ENCODE measurements at places on chromosomes 3 and 15. TPM values are rescaled to one million over a fixed set of nuclear protein-coding genes. Genes with fewer than 3 reads are reported as not detected.

DNA sequence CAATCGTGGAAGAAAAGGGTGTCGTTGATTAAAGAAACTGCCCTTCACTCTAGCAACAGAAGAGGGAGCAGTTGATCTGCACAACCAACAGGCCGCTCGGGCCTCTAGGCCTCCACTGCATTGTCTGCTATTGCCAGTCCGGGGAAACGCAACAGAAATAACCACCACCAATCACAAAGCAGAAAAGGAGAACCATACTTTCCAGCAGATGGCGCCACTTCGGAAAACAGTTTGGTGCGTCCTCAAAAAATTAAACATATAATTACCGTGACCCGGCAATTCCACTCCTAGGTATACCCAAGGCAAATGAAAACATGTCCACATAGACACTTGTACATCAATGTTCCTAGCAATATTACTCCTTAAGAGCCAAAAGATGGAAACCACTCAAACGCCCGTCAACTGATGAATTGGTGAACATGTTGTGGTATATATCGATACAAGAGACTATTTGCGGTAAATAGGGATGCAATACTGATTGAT, 154.1 kb downstream of the TJP1 start:
- DNase-seq, result peak; percentile 62

DNA sequence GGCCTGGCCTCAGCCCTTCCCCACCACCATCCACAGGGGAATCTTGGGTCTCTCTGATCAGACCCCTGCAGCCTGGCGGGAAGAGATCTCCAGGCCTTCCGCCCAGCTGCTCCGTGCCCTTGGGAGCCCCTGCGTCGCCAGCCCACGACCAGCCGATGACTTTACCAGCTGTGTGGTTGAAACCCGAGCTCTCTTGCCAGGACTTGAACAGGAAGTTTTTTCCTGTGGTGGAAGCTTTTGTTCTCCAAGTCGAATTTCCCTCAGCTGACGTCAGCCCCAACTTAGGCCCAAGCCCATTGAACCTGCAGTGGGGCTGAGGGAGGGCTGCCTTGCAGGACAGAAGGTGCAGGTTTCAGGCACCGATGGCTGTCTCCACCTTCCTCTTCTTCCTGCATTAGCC, 51.7 kb upstream of the SMAD3 start:
- peak; percentile 74 for DNase-seq

- no peak for DNase-seq
Measured at GRCh38 chr15:25668901-25669300, 194.2 kb downstream of the ATP10A start.

GRCh38 chr15:36053746-36054145, 507.8 kb upstream of the DPH6 start:
- no peak for DNase-seq

GRCh38 chr15:29962407-29962806, 120.3 kb upstream of the GOLGA8J start:
- no peak for DNase-seq

DNA sequence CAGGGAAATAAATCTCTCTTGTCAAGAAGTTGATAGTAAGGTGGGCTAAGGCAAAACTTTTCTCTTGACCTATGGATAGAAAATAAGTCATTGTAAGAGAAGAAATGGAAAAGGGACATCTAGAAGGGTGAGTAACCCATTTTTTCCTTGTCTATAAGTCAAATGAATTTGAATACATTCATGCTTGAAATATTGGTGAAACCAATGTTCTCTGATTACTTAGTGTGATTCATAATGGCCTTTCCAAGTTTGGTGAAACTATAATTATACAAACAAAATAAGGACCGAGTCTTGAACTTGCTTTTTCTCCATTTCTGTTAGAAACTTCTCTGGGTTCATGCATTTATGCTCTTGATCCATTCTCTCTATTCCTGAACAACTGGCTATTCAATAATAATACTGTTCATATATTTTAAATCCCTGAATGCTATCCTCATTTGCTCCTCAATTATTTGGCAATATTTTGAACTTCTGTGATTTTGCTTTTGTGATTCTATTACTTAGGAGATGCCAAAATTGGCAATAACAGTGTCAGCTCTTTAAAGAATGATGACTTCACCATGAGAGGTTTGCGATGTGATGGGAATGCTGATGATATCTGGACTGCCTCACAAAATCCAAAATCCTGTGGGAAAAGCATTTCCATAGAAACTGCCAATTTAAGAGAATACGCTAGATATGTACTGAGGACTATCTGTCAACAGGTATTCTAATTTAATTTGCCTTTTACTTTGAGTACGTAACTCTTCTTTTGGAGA, 12.3 kb downstream of the P2RY12 start:
- no peak for DNase-seq

DNA sequence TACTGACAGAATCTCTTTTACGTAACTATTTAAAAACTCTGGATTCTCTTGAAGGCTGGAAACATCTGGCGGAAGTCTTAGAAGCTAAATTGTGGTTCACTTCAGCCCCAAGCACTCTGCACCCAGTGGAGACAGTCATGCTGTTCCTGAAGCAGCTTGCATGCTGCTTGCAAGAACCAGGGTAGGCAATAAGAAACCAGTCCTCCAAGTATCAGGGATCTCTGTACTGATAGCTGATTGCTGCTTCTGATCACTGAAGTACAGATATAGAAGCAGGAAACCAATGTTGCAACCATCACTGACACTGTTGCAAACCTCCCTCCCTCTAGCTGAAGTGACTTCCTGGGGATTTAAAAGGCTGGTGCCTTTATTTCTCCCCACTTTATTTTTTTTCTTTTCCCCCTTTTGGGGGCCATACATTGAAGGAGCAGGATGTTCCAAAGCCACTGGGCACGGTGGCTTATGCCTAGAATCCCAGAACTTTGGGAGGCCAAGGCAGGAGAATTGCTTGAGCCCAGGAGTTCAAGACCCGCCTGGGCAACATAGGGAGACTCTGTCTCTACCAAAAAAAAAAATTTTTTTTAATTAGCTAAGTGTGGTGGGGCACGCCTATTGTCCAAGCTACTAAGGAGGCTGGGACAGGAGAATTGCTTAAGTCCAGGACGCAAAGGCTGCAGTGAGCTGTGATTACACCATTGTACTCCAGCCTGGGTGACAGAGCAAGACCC, 15.3 kb downstream of the SPCS1 start:
- no peak for DNase-seq

- DNase-seq, result peak; percentile 73
Measured at GRCh38 chr15:40769274-40770146, at the start of gene C15orf62. Gene C15orf62 (plus strand): TSS chr15:40769980. CDS start chr15:40770496, 516 bp downstream.

GRCh38 chr3:123315271-123315595, 113.5 kb downstream of the SEC22A start:
- DNase-seq, result no peak

DNA sequence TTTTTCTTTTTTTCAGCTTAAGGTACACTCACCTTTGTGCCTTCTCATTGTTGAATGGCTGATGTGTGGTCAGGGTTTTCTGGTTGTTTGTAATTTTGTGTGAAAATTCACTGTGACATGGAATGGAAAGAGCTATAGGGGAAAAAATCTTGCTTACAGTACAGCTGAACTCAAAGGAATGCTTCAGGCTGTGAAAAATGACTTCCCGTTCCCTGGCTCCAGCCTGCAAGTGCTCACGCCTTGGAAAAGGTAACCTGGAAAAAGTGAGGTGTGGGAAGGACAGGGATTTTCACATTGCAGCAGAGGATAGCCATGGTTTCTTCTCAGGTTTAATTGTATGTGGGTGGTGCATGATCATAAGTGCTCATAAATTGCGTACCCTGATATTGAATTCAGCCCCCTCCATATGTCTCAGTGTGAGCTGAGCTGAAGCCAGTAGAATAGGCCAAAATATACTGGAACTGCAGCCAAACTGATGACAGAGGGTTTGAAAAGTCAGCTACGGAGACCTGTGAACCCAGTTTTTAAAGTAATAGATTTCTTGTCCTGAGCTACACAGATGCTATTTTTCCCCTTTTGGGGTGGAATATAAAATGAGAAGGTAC, 228.7 kb upstream of the RASGRP1 start:
- no peak for DNase-seq

DNA sequence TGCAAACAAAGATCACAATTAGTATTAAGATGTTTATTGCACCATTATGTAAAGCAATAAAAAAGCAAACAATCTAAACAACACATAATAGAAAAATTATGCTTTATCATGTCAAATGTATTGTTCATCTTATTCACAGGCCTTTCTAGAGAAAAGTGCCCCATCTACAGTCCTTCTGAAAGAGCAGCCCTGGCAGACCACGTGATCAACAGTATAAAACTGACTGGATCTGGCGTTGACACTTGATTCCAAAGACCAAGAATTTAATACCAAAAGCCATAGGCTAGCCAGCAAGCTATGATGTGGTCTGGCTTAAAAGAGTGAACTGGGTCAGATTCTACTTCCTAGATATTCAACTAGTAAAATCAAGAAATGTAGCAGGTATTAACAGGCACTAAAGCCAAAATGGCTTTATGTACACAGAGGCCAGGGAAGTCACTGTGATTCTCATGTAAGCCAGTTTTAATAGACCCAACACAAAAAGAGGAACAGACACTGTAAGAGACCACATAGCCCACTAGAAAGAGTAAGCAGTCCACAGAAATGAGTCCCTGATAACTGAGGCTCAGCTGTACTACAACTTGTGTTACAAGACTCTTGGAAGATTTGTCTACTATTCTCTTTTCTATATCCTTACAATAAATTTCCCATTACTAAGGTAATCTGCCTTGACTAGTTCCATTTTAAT, 32.5 kb downstream of the DMXL2 start:
- DNase-seq, result no peak

DNA sequence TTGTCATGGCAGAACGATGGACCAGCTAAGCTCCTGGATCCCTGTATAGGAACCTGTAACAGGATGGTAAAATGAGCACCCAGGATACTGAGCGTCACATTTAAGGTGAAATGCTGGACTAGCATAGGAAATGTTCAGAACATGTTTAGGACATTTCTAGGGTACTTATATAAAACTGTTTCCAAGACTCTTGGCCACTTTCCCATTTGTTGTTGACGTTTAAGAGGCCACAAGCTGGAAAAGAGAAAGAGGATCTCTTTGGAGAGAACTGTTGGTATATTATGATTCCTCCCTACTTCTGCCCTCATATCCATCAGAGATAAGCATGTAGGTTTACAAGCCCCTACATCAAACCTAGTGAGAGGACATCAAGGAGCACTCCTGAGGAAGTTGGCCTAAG, 57.5 kb downstream of the SCN11A start:
- no peak for DNase-seq

GRCh38 chr3:113594066-113594465, 61.7 kb downstream of the SIDT1 start:
- no peak for DNase-seq

GRCh38 chr3:192842711-192843110, 74.9 kb downstream of the MB21D2 start:
- DNase-seq, result no peak

- no peak for DNase-seq
Measured at GRCh38 chr3:14509796-14510100, 30.4 kb downstream of the GRIP2 start.

- no peak for DNase-seq
Measured at GRCh38 chr3:116702334-116702733, 7.2 kb upstream of the TUSC7 start.

DNA sequence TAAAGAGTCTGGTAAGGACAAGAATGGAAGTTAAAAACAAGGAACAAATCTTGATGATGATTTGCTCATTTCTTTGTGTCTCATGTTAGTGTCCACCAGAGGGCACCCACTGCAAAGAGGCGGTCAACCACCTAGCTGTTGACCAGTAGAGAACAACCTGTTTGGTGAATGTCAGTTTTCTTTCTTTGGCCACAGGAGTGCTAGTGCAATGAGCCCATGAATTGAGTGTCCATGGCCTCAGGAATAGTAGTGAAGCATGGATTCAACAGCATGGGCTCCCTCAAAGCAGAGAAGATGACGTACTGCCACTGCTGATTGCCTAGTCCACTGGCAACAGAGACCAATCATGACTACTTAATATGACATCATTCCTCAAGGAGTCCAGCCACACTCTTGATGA, 10.7 kb upstream of the CNTN6 start:
- peak; percentile 31 for DNase-seq

DNA sequence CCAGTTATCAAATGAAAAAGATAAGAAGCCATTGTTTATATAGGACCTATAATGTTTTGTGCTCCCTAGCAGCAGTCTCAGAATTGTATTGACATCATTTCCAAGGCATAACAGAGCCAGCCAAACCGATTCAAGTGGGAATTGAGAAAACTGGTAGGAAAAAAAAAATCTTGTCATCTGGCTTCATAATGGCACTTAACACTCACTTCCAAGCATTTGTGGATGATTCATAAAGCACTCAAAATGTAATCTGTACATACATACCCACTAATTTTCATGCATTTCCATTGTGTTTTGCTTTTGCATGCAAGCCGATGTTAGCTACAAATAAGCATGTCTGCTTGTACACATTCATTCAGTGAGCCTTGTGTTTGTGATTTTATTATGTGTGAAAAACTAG, 18.6 kb upstream of the TRPC1 start:
- no peak for DNase-seq

GRCh38 chr3:54021071-54021470, 101.3 kb upstream of the CACNA2D3 start:
- no peak for DNase-seq

GRCh38 chr15:83270176-83270575, 14.3 kb downstream of the BNC1 start:
- no peak for DNase-seq

DNA sequence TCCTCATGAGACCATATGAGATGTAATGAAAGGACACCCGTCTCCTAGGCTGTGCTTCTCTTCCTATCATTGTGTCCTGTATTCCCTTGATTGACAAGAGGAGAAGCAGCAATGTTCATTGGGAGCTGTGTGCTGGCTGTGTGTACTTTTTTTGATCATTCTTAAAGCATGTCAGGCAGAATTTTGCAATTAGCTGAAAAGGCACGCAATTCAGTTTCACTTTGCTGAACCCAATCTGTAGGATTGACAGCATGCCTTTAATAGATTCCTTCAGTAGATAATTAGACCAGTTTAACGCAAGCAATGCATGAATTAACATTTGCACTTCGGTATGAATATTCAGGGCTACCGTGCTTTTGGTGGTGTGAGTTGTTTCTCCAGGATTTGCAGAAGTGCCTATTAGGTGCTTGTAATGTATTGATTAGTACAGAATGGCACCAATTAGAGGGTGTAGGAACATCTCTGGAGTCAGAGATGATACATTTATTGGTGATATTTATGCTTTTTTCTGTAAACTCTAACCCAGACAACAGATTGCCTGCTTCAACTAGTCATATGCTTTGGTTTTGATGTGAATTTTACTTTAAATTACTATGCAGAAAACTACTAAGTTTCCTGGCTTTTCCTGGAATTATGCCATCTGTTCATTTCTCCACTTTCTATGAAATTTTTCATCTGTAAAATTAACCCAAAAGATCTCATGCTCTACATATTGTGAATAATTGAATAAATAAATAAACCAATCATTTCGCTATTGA, 114.3 kb downstream of the NSUN3 start:
- DNase-seq, result no peak

INKA1 gene
- 6.4 TPM for total RNA-seq

THBS1 gene
- 31.3 TPM for total RNA-seq

HEG1 gene
- 145 TPM for total RNA-seq

CCR9 gene
- not detected for total RNA-seq

FOXB1 gene
- not detected for total RNA-seq

SCAMP5 gene
- total RNA-seq, result 10.2 TPM

CLEC3B gene
- total RNA-seq, result 150 TPM

ARHGEF26 gene
- 5.9 TPM for total RNA-seq

SLC28A1 gene
- 0.42 TPM for total RNA-seq

SEMA6D gene
- 7.0 TPM for total RNA-seq

STRC gene
- total RNA-seq, result not detected

HIGD1A gene
- 179 TPM for total RNA-seq

ACAA1 gene
- total RNA-seq, result 98.8 TPM
